A549 treated with RU486 at 1 μM for 4 hours (cell line): ENCODE measurements at places on chromosomes 7 and 10. TPM values are rescaled to one million over a fixed set of nuclear protein-coding genes. Genes with fewer than 3 reads are reported as not detected.

Gene FGFBP3
- 1.8 to 3.1 TPM (median 2.7 TPM) in 5 replicates for total RNA-seq

Gene MEST
- total RNA-seq: 30.3 to 39.6 TPM (median 36.7 TPM) in 5 replicates

Gene SLC18A3
- total RNA-seq: not detected in 5 replicates

Gene FAM221A
- total RNA-seq: 0.21 to 0.42 TPM (median 0.25 TPM) in 5 replicates

Gene EXOC6
- total RNA-seq: 10.2 to 19.1 TPM (median 14.0 TPM) in 5 replicates

Gene EN2
- 0.62 to 1.0 TPM (median 0.94 TPM) in 5 replicates for total RNA-seq
